Ureter (tissue), 1 donor: ENCODE measurements at places on chromosomes 5 and 9. TPM values are rescaled to one million over a fixed set of nuclear protein-coding genes. Genes with fewer than 3 reads are reported as not detected.

Gene UGT3A1
- not detected for total RNA-seq

Gene IFNA13
- not detected for total RNA-seq

Gene GABRA1
- total RNA-seq: not detected

Gene TCERG1
- total RNA-seq: 138 TPM

Gene THBS4
- 2.8 TPM for total RNA-seq

Gene TMEM215
- total RNA-seq: not detected

Gene JAK2
- total RNA-seq: 19.9 TPM

Gene ADAMTS13
- total RNA-seq: 3.5 TPM
